ENCODE measurements at places on chromosomes 5 and 9.

- no peak for DNase-seq
Observed at GRCh38 chr5:61599370-61600122, 267.5 kb downstream of the ZSWIM6 start.

- no peak for DNase-seq
Observed at GRCh38 chr9:128155736-128156500, 4.1 kb upstream of the BBLN start.

- DNase-seq = no peak
Observed at GRCh38 chr9:4678679-4679267, 596 bp upstream of the CDC37L1 start.

DNA sequence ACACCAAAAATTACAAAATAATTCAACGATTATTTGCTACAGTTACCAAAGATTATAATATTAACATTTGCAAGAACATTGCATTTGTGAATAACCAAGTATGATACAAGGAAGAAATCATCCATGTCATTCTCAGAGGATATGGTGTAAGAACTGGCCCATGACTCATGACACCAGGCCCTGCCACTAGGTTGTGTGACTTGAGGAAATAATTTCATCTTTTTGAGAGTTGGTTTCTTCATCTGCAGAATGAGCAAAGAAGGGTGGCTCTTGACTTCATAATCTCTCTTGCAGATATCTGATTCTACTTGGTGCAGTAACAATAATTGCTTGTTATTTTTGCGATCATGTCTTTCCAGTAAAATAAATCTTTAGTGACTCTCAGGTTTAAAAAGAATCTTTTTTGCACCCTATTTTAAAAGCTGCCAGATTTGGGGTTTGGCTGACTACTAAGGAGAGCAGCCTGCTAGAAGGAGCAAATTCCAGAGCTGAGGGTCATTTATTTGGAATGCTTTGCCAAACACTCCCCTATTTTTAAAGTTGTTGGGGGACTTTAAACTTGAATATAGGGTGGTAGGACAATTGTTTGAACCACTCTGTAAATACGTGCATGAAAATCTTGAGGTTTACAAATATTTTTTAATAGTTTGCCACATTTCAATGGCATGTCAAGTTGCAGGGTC is 23.5 kb downstream of the ITGA1 start:
- DNase-seq = no peak

DNA sequence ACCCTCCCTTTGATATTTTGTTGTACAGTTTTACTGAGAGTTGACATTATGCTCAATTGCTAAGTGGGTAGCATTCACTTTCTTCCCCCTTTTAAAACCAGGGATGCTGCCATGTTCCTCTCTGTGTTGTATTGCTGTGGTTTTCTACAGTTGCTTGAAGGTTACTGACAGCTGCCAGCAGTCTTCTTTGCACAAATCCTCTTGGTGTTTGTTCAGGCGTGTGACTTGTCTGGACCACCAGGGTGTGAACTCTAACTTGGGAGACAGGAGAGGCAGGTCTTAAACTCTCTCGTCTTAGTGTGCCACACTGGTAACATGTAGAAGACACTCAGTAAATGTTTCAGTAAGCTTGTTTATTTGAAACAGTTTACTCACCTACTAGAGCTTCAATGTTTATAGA is 25.1 kb downstream of the SLC44A1 start:
- no peak for DNase-seq

- DNase-seq = peak; percentile 16
Observed at GRCh38 chr9:108186642-108187395, 669.0 kb downstream of the ACTL7B start.

DNA sequence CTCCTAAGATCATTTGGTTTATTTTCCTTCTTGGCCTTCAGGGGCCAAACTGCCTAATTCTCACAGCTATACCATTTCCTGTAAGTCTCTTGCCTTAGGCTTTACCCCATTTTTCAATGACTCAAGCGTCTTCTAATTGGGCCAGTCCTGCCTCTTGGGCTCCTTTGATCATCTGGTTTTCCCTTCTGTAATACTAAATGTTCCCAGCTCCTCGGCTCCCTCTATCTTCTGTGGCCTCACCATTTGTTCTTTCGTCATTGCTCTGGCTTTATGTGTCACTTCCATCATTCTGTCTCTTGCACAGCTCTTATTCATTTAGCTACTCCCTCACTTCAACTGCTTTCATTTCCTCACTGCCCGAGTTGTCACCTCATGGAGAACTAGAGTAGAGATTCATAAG is 14.5 kb upstream of the SPINK7 start:
- DNase-seq = no peak

GRCh38 chr9:134458207-134459108 is 132.2 kb downstream of the RXRA start:
- DNase-seq = no peak

DNA sequence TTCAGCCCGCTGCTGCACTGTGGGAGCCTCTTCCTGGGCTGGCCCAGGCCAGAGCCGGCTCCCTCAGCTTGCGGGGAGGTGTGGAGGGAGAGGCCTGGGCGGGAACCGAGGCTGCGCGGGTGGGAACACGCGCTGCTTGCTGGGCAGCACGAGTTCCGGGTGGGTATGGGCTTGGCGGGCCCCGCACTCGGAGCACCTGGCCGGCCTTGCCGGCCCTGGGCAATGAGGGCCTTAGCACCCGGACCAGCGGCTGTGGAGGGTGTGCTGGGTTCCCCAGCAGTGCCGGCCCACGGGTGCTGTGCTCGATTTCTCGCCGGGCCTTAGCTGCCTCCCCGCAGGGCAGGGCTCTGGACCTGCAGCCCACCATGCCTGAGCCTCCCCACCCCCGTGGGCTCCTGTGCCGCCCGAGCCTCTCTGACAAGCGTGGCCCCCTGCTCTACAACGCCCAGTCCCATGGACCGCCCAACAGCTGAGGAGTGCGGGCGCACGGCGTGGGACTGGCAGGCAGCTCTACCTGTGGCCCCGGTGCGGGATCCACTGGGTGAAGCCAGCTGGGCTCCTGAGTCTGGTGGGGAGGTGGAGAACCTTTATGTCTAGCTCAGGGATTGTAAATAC is 1366.4 kb upstream of the NUDT12 start:
- no peak for DNase-seq

DNA sequence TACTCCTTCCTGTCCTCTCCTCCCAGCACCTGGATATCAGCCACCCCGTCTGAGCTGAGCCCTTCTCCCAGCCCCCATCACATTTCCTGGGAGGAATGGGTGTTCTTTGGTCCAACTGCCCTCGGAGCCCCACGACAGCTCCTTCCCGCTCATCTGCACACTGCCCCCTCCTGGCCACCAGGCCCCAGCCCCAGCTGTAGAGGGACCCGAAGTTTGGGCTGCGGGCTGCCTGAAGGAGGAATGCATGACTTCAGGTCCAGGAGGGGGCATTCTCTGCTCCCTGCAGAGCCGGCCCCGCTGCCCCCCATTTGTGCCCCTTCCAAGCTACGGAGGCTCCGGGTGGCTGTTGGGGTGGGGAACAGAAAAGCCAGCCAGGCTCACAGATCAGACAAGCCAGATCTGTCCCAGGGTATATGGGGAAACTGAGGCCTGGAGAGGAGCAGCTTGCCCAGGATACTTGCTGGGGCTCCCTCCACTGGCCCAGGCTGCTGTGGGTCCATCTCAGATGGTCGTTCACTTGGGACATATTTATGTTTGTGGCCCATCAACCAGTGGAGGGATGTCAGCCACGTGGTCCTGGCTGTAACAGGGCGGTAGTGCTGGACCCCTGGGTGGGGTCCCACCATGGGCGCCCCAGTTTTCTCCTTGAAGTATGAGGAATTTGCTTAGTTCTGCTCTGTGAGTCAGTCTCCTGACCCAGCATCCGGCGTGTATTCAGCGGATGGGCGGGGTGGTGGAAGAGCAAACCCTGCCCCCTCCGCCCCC is 33.1 kb downstream of the DAB2IP start:
- no peak for DNase-seq

GRCh38 chr5:60630179-60630578 is 69.8 kb downstream of the DEPDC1B start:
- no peak for DNase-seq
